ENCODE measurements at places on chromosomes 1 and 21.
A peak's percentile ranks its signal among the peaks of the same experiment; 100 is the strongest.

DNA sequence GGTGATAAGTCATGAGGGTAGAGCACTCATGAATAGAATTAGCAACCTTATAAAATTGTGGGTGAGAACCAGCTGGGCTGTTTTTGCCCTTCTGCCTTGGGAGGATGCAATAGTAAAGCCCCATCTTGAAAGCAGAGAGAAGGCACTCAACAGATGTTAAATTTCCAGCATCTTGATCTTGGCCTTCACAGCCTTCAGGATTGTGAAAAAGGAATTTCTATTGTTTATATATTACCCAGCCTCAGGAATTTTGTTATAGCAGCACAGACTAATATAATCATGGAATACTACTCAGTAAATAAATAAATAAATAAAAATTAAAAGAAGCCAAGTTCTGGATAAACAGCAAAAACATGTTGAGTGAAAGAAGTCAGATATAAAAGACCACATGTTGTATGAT lies 175.2 kb downstream of the KCNT2 start:
- no peak for DNase-seq

- no peak for DNase-seq
Observed at GRCh38 chr1:216237927-216238542, 185.2 kb downstream of the USH2A start.

- DNase-seq = no peak
Observed at GRCh38 chr21:28068455-28069358, 924.0 kb downstream of the LTN1 start.

- no peak for DNase-seq
Observed at GRCh38 chr1:94324178-94324544, 86.8 kb upstream of the ARHGAP29 start.

GRCh38 chr1:36207339-36207738 lies 16.9 kb upstream of the THRAP3 start:
- DNase-seq = peak; percentile 79

DNA sequence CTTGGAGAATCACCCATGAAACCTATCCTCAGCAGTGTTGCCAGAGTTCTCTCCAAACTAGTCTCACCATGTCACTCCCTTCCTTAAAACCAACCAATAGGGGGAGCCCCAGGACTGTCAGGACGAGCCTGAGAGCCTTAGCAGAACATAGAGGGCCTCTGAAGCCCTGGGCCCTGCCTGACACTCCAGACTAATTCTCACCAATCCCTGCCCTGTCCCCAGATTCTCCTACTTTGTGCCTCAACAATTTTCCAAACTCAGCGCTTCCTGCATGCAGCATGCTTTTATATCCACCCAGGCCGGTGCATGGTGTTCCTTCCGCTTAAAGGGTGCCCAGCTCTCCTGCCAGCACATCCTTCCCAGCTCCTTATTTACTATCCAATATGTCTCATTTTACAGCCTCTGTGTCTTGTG lies 42.7 kb downstream of the HSD3B1 start:
- DNase-seq = peak; percentile 78

GRCh38 chr1:50633465-50633864 lies 210.2 kb upstream of the DMRTA2 start:
- no peak for DNase-seq

DNA sequence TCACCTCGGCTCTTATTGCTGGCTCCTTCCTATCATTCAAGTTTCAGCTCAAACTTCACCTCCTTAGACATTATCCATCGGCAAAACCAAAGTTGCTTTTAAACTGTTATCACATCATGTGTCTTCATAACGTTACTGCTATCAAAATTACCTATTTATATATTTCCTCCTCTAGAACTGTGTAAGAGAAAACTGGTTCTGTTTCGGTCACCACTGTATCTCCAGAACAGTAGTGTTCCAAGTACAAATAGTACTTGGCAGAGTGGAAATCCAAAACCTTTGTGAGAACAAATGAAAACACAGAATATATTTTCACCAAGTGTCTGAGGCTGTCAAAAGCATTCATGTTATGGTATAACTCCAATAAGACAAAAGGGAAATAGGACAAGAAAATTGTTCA lies 9.1 kb downstream of the ZRANB2 start:
- no peak for DNase-seq

- no peak for DNase-seq
Observed at GRCh38 chr1:195686764-195687163, 921.5 kb downstream of the KCNT2 start.

GRCh38 chr1:54485416-54485815 lies 62.6 kb upstream of the ACOT11 start:
- no peak for DNase-seq

DNA sequence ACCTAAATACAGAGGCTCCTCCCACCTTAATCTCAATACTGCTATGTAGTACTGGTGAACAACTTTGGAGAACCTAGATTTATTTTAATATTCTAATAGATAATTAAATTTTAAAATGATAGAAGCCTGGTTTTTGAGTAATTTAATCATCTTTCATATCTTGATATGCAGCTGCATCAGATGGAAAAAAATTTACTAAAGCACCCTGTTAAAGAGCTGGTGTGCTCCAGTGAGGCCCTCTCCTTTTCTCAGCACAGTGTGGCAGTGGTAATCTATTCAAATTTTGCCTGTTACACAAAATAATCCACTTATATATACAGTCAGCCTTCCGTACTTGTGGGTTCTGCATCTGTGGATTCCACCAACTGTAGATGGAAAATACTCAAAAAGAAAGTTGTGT lies 82.8 kb downstream of the LRRC8C start:
- DNase-seq = no peak

DNA sequence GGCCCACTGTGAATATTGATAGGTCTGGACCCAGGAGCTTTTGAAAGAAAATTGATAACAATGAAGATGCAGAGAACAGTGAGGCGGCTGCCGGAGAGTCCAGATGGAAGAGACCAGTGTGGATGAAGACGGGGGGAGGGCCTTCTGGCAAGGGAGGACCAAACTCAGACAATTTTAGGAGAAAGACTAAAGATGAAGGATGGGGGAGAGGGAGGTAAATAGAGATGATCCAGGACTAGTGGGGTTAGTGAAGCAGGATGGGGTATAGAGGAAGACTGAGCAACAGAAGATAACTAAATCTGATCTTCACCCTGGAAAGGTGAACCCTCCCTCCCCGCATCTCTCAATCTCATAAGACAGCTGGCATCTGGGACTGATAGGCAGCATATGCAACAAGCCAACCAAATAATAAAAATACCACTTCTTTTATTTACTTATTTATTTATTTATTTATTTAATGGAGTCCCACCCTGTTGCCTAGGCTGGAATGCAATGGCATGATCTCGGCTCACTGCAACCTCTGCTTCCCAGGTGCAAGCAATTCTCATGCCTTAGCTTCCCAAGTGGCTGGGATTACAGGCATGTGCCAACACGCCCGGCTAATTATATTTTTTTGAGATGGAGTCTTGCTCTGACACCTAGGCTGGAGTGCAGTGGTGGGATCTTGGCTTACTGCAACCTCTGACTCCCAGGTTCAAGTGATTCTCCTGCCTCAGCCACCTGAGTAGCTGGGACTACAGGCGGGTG lies 10.5 kb downstream of the EIF3I start:
- DNase-seq = no peak

- DNase-seq = peak; percentile 12
Observed at GRCh38 chr1:2061065-2061778, 11.0 kb downstream of the PRKCZ start.

- DNase-seq = no peak
Observed at GRCh38 chr1:3028531-3029282, 7.4 kb downstream of the ACTRT2 start.

GRCh38 chr21:41548781-41549180 lies 40.8 kb upstream of the TMPRSS2 start:
- DNase-seq = no peak

- no peak for DNase-seq
Observed at GRCh38 chr1:177969109-177969508, 749 bp downstream of the SEC16B start.

DNA sequence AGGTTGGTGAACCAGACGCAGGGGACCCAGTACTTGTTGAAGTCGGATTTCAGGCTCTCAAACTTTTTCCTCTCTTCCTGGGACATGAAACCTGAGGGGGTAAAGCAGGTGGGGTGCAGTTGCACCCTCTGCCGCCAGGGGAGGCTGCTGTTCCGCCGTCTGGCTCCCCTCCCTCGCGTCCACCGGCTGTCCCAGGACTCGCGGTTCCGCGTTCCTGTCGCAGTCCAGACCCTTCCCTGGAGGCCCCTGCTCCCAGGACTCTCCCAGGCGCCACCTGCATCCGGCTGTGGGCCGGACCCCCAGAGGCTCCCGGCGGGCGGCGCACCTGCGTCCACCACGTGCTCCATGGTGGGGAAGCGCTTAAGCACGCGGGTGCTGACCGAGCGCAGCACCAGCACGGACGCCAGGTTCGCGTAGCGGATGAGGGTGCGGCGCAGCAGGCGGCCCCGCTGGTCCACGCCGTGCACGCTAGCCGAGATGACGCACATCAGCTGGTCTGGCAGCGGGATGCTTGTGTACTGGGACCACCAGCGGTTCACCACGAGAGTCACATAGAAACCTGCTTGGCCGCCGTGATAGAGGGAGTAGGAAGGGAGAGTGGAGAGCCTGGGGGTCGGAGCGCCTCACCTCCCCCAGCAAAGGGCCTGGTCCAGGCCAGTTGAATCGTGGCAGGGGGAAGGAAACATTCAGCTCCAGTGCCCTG lies 1.7 kb downstream of the BEST4 start:
- peak; percentile 73 for DNase-seq

- peak; percentile 85 for DNase-seq
Observed at GRCh38 chr21:34129039-34129891, 55.9 kb downstream of the MRPS6 start.

DNA sequence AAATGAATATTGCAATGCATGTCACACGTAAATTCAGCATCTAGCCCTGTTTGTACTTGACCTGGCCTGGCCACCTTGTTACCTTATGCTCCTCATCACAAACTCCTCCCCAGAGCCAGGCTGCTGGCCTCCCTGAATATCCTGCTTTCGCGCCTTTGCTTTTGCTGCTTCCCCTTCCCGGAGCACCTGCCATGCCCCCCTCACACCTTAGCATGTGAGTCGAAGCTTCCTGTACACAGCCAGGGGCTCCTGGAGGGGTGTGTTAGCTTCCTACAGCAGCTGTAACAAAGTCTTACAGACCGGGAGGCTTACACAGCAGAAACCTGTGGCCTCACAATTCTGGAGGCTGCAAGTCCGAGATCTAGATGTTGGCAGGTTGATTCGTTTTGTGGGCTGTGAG lies 60.1 kb downstream of the TLR5 start:
- no peak for DNase-seq

GRCh38 chr1:152084853-152085252 lies 4.0 kb downstream of the TCHHL1 start:
- no peak for DNase-seq

DNA sequence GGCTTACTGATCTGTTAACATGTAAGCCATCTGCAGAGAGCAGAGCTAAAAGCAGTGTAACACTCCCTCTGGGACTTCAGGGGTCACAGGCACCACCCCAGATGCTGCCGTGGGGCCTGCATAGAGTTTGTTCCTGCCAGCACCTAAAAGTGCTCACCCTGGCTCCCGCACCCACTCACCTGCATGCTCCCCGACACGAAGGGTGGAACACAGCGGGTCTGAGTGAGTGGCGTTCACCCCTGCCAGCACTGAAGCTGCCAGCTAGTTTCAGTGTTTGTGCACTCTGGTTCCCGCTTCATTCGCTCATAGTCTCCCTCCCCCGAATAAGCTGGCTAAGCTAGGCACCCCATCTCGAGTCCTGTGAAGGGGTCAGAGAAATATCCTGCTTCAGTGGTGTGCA lies 1681.0 kb downstream of the NCAM2 start:
- DNase-seq = no peak

- no peak for DNase-seq
Observed at GRCh38 chr1:54551891-54552290, 3.9 kb downstream of the ACOT11 start.

DNA sequence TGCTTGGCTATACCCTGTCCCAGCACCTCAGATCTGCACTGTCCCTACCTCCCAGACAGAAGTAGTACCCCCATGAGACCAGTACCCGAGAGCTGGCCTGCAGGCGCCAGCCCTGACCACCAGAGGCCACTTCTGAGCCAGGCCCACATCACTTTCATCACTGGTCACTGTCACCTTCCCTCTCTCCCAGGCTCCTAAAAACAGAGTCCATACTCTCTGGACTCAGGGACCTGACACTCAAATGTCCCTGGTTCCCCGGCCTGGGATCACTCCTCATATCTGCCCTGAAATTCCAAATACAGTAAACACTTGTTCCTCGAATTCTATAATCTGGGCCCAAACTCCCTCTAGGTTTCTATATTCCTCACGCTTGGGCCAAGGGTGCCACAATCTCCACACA lies 18.7 kb downstream of the TMEM53 start:
- DNase-seq = no peak

DNA sequence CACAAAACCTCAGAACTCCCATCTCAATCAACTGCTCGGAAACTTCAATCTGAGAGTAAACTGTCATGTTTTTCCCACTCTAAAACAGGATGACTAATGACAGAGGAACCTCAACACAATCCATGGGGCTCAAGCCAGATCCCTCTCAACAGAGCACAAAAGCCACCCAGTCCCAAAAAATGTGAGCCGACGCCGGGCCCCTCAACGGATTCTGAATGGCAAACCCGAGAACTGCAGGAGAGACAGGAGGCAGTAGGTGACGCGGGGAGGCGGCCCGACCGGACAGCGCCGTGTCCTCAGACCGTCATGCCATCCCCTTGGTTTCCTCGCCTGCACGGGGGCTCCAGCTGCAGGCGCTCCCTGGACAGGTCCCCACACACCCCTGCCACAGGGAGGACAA lies 53.4 kb downstream of the SSBP3 start:
- DNase-seq = no peak

- no peak for DNase-seq
Observed at GRCh38 chr1:220684890-220685289, 5.3 kb upstream of the C1orf115 start.

DNA sequence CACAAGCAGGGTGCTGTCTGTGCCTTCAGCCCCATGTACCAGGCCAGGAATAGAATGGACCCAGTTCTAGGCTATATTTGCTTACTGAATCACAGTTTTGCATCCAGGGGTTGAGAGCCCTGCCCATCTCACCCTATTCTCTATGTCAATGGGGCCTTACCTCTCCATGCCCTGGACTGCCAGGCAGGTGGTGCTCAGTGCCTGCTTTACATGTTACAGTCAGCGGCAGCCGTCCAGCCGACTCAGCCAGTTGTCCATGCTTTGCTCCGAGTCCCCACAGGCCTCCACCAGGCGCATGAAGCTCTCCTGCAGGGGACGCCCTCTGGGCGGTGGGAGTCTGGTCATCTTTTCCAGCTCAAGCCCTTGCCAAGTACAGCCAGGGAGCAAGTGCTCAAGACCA lies 12.2 kb upstream of the FAM167B start:
- no peak for DNase-seq

DNA sequence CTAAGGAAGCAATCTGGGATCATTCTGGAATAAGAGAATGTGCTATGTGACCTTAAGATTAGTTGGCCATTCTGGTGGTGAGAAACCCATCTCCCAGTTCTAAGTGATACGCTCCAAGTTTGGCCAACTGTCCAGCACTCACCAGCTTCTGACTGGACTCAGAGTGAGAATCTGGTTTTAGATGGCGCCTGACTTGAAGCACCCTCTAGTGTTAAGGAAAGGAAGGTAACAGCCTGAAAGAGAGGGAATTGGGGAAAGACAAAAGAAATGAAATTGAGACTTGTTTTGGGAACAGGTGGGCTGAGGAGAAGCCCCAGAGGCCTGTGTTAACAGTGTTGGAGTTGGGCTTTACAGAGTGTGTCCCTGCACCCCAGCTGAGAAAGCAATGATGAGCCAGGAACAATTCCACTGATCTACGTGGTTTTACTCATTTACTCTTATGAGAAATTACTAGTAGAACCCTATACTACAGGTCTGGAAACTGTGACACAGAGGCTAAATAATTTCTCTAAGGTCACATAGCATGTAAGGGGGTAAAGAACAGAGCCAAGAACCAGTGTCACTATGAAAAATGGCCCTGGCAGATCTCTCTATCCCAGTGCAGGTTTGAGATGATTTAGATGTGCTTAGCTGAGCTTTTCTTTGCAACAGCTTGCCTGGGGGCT lies 9.3 kb upstream of the FCAMR start:
- DNase-seq = no peak
